ENCODE measurements at places on chromosomes 12 and 14. TPM values are rescaled to one million over a fixed set of nuclear protein-coding genes. Genes with fewer than 3 reads are reported as not detected.
A peak's percentile ranks its signal among the peaks of the same experiment; 100 is the strongest.

Gene C12orf60
- total RNA-seq = 1.5 TPM

Gene KRT6B
- total RNA-seq = not detected

Gene P2RX2
- not detected for total RNA-seq

Gene KRT82
- total RNA-seq = not detected

Gene REM2
- 0.26 TPM for total RNA-seq

Gene JPH4
- not detected for total RNA-seq

Gene DEPDC4
- 1.2 TPM for total RNA-seq

Gene CCT2
- 174 TPM for total RNA-seq

Gene HRK
- total RNA-seq = under 0.01 TPM

Gene SDS
- not detected for total RNA-seq

- H3K4me1 ChIP-seq = no peaks in the 10 kb centered on the region
- H3K27ac ChIP-seq = no peak overlapping the region
- H3K36me3 ChIP-seq = no peaks in the 10 kb centered on the region
These were observed 7.3 kb upstream of the BATF start for GRCh38 chr14:75514673-75515628.

GRCh38 chr12:91786499-91787272 is 359.0 kb downstream of the BTG1 start:
- no peak overlapping the region for H3K4me3 ChIP-seq
- no peaks in the 10 kb centered on the region for H3K27me3 ChIP-seq

- H3K27me3 ChIP-seq = no peaks in the 10 kb centered on the region
- DNase-seq = no peak
- H3K4me1 ChIP-seq = no peaks in the 10 kb centered on the region
- no peak overlapping the region for H3K27ac ChIP-seq
- no peak overlapping the region for H3K4me3 ChIP-seq
- H3K36me3 ChIP-seq = no peaks in the 10 kb centered on the region
These were observed 17.4 kb upstream of the SALL2 start for GRCh38 chr14:21543521-21543960.

DNA sequence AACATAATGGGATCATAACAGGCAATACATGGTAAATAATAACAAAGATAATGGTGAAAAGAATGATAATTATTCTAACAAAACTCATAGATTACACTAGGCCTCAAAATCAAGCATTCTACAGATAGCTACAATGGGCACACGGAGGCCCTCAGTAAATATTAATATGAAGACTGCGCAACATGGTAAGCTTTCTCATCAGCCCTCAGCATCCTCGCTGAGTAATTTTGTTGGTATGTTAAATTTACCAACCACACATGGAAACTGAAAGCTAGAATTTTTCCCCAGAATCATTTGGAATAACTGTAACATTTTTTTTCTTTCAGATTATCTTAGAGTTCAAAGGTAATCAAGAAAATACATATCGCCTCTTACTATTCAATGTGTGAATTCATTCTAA is 74.2 kb upstream of the PYGL start:
- no peak overlapping the region for H3K27ac ChIP-seq
- peaks cover 2% of the 10 kb centered on the region for H3K4me1 ChIP-seq
- H3K4me3 ChIP-seq = no peak overlapping the region
- no peaks in the 10 kb centered on the region for H3K36me3 ChIP-seq
- no peaks in the 10 kb centered on the region for H3K27me3 ChIP-seq
- DNase-seq = peak; percentile 60

- no peaks in the 10 kb centered on the region for H3K36me3 ChIP-seq
- no peak for DNase-seq
- H3K27me3 ChIP-seq = no peaks in the 10 kb centered on the region
- no peak overlapping the region for H3K4me3 ChIP-seq
These were observed 13.7 kb downstream of the RMST start for GRCh38 chr12:97476255-97476654.

DNA sequence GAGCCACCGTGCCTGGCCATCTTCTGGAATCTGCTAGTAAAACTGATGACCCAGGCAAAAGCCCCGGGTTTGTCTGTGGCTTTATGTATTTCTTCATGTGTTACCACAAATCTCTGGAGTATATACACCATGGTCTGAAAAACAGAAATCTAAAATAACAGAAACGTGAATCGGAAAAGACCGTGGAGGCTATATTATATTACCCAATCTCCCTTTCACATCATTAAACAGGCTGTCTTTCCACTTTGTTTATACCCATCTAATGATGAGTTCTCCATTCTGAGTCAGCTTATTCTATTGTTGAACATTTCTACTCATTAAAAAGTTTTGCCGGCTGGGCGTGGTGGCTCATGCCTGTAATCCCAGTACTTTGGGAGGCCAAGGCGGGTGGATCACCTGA is 9.5 kb upstream of the AJUBA start:
- peaks cover 3% of the 10 kb centered on the region for H3K4me1 ChIP-seq
- H3K27ac ChIP-seq = no peak overlapping the region
- no peak for DNase-seq
- no peak overlapping the region for H3K4me3 ChIP-seq

DNA sequence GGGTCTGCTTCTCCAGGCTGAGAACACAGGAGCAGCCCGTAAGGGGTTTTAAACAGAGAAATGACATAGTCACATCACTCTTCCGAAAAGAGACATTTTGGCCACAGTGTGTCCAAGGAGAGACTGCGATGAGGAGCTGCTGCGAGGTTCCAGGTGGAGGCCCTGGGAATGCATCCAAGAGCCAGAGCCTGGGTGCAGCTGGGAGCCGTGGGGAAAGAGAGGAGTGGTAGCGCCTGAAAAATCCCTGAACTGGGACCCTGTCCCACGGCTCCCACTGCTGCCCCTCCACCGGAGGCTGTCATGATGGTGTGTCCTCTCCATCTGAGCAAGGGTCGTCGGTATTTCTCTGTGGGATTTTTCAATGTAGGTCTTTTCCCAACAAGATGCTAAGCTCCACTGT is 146.9 kb downstream of the BCL11B start:
- no peak for DNase-seq
- no peak overlapping the region for H3K27ac ChIP-seq
- H3K4me3 ChIP-seq = no peak overlapping the region
- H3K36me3 ChIP-seq = no peaks in the 10 kb centered on the region
- no peaks in the 10 kb centered on the region for H3K27me3 ChIP-seq

DNA sequence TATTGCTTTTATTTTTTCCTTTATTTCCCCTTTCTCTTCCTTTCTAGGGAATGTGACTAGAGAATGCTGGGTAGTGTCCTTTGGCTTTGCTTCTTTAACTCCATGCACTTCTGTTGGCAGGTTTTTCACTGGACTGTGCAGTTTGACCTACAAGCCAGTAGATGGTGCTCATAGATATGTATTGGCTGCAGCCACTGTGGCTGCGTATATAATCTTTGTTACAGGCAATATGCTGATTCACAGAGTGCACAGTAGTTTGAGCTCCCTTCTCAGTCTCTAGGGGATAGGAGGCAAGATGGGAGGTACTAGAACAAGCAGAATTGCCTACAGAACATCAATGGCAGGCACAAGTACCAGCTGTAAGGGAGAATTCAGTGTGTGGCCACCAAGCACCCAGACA is 503.5 kb downstream of the LRFN5 start:
- no peaks in the 10 kb centered on the region for H3K4me1 ChIP-seq
- H3K4me3 ChIP-seq = no peak overlapping the region
- H3K27ac ChIP-seq = no peak overlapping the region

DNA sequence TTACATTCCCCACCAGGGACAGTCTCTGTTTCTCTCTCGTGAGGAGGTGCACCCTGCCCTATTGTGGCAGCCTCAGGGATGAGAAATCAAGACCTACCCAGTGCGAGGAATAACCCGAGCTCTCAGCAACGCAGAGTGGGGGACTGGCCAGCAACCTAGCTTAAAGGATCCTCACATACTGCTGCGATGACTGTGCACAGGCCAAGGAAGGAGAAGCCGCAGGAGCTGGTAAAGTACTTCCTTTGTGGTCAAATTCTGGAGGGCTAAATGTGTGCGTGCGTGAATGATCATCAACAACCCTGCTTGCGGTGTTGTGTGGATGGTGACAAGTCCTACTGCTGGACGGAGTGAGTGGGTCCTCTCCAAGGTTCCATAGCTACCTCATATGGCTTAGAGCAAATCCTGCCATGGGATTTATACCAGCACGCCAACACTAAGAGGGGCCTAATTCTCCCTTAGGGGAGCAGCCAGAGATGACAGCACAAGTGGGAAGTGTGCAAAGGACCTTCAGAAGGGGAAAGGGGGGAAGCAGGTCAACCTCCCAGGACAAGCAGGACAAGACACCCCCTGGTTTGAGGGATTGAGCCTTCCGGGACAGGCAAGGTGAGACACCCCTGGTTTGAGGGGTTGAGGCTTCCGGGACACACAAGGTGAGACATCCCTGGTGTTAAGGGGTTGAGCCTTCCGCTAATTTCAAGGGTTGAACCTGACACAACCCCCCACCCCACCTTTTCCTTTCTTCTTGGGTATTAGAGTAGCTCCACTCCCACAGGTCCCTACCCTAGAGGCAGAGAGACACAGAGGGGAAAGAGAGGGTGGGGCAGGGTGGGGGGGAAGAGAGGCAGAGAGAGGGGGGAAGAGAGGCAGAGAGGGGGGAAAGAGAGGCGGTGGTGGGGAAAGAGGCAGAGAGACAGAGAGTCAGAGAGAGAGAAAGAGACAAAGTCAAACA is 58.8 kb upstream of the AP4S1 start:
- H3K27ac ChIP-seq = no peak overlapping the region
- H3K4me1 ChIP-seq = no peaks in the 10 kb centered on the region
- H3K4me3 ChIP-seq = no peak overlapping the region
- no peak for DNase-seq
- no peaks in the 10 kb centered on the region for H3K27me3 ChIP-seq

DNA sequence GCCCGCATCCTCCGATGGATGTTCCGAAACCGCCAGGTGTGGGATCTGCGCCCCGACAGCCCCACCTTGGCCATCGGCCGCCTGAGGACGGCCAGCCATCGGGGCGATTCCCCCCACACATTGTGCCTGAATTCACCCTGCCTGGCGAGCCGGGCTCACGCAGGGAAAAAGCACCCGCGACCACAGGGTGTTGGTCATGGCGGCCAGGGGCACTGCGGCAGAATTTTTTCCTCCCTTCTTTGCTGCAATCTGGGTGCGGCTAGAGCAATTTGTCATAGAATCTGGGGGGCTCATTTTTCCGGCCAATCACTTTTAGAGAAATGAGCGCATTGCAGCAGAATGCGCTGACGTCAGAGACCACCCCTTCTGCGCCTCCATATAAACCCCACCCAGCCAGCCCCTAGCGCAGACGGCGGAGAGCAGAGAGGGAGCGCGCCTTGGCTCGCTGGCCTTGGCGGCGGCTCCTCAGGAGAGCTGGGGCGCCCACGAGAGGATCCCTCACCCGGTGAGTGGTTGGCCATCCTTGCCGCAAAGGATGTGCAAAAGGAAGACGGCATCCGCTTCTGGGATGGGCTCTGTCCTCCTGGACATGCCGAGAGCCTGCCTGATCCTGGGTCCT is at the start of gene MEG3:
Gene MEG3 (plus strand): TSS at position 406 of the 619 bp plus-strand sequence.
- H3K4me1 ChIP-seq = no peaks in the 10 kb centered on the region
- peak within 1 kb of the TSS; percentile 77 for H3K4me3 ChIP-seq
- H3K36me3 ChIP-seq = peaks cover 3% of the 10 kb centered on the region

DNA sequence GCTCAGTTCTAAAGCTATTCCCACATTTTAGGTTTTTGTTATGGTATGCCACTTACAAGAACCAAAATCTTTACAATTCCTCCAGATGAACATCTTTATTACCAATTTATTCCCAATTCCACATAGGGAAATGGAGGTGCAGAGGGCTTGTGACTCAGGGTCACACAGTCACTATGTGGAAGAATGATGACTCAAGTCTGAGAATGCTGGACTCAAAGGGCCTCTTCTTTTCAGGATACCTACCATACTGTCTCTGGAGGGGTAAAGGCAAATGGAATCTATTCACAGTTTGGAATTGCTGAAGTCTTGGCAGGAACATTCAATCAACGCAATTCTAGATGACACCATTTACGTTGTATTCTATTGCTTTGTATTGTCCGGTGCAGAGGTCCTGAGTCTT is 48.2 kb upstream of the MANSC4 start:
- no peaks in the 10 kb centered on the region for H3K27me3 ChIP-seq
- H3K4me3 ChIP-seq = no peak overlapping the region
- DNase-seq = peak; percentile 38
- H3K4me1 ChIP-seq = no peaks in the 10 kb centered on the region
